ENCODE measurements at places on chromosomes 3 and 15.
A peak's percentile ranks its signal among the peaks of the same experiment; 100 is the strongest.

DNA sequence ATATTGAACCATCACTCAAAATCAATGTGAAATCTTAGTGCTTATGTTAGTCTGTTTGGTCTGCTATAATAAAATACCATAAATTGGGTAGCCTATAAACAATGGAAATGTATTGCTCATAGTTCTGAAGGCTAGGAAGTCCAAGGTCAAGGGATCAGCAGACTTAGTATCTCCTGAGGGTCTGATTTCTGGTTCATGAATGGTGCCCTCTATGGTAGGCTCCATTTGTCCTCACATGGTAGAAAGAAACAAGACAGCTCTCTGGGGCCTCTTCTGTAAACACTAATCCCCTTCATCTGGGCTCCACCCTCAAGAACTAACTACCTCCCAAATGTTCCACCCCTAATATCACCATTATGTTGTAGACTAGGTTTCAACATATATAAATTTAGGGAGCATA lies 15.0 kb upstream of the EOMES start:
- DNase-seq, result no peak

- DNase-seq, result peak; percentile 94
These were observed at the start of gene FSIP1 for GRCh38 chr15:39782441-39783138. TSS of gene FSIP1 (minus strand) at chr15:39782841. CDS start at chr15:39776524, 6,317 bp downstream.

DNA sequence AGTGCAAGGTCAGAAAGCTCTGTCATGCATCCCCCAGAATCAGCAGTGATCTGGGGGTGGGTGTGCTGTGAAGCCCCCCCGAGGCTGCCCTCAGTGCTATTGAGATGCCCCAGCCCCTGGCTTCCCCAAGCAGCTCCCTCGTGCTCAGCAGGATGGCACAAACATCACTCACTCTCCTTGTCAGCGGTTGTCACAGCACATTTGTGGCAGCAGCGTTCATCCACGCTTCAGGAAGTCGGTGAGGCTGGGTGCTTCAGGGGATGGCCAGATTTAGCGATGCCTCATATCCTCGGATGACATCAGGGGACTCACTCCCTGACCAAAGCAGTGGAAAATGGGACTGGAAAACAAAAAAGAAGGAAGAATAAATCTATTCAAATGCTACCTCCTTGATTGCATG lies 54.4 kb upstream of the SLC6A11 start:
- no peak for DNase-seq

DNA sequence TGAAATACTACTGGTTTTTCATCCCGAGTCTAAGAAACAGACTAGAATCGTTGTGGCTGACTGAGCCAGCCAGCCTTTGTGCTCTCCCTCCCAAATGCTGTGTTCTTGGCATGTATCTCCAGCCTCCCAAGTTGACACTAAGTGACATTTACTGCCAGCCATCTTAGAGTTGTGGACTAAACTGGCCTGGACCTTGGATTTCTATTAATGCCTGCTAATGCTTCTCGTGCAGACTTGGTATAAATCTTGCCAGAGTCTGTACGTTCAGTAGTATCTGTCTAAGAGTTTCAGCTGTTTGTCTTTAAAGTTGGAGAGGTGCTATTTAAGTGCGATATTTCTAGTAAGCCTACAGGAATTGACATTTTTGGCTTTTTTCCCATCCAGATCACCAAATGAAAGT lies 166.6 kb upstream of the BHLHE40 start:
- no peak for DNase-seq

DNA sequence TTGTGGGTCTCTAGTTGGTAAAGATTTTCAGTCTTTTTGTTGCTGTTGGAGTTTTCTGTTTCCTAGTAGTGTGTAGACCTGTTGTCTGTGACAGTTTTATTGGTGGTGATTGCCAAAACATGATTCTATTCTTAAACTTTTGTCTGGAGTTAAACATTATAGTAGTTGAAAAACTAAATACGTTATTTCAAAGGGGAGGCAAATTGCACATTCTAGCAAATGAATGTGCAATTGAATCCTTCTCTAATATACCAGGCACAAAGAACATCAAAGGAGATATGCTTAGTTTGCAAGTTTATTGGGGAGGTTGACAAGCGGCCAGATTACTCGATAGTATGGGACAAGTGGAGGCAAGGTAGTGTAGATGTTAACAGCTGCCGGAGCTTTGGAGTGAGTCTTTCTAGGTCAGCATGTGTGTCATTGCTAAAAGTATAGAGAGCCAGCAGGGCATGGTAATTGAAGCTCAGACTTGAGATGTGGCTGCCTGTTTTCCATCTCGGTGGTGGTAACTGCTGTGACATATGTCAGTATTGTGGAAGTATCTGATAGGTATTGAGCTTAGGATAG lies 20.6 kb downstream of the CHD2 start:
- DNase-seq, result no peak

DNA sequence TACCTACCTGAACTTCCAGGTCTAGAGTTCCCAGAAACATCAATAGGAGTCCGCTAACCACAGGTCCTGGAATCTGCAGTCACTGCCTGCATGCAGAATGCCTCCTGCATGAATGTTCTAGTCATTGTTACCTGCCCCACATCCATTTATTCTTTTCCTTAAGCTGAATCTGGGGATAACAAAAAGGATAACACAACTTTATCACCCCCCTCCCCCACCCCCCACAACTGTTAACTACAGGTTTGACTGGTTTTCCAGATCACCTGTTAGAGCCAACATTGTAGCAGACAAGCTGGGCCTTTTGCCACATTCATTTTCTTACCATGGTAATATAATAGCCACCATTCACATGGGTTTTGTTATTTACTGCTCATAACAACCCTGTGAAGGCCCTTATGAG lies 4.6 kb upstream of the CTSH start:
- DNase-seq, result no peak

DNA sequence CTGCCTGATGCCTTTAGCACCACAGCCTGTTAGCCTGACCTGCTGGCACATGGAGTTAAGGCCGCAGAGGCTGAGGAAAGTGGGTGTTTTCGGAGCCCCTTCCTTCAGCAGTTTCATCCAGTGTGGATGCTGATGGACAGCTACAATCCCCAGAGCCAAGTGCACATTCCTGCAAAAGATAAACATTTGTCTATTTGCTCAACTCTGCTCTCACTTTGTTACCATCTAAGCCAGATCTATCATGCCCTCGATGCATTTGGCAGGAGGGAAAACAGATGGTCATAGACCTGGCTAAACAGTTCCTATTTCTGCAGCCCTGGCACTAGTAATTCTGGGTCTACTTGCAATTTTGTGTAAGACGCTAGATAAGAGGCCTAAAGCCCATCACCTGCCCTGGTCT lies 312.9 kb upstream of the RASGRP1 start:
- no peak for DNase-seq

- peak; percentile 92 for DNase-seq
These were observed 36.2 kb upstream of the LDHAL6B start for GRCh38 chr15:59170295-59171066.

DNA sequence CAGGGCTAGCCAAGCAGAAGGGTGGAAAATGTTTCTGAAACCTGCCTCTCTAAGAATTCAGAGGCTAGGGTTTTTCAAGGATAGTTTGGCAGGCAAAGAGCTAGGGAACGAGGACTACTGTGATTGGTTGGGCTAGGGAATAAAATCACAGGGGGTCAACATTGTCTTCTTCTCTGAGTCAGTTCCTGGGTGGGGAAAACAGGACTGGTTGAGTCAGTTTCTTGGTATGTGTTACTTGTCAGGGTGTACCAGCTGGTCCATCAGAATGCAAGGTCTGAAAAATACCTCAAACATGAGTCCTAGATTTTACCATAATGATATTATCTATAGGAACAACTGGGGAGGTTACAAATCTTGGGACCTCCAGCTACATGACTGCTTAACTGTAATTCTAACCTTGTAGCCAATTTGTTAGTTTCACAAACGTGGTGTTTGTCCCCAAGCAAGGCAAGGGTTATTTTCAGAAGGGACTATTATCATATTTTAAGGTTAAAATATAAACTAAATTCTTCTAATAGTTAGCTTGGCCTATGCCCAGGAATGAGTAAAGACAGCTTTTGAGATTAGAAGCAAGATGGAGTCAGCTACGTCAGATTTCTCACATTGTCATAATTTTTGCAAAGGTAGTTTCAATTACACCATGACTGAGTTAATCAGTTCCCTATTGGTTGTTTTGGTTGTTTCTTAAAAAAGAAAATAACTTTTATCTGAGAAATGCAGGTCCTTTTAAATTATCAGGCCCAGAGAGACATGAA lies 231.5 kb downstream of the ALCAM start:
- DNase-seq, result peak; percentile 86

GRCh38 chr3:47440131-47440530 lies 35.6 kb downstream of the SCAP start:
- DNase-seq, result no peak

DNA sequence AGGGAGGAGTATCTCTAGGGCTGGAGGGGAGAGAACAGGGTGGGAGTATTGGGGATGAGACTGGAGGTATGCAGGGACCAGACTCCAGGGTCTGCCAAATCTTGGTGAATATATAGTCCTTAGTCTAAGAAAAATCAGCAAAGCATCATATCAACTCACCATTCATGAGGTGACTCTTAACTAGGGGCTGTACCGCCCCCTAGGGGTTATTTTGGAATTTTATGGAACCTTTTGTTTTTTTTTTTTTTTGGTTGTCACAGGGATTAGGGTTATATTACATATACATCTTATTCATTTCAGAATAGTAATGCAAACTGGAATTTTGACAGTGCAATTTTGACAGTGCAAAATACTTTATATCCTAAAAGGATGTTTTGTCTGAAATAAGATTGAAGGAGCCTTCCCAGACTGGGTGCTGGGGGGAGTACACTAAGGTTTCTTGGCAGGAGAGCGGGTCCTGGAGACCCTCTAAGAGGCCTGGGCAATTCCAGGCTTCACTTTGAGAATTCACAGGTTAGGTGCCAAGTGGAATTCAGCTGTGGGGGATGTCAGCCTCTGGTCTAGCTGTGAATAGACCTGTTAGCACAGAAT lies 7.5 kb downstream of the CMTM7 start:
- no peak for DNase-seq

DNA sequence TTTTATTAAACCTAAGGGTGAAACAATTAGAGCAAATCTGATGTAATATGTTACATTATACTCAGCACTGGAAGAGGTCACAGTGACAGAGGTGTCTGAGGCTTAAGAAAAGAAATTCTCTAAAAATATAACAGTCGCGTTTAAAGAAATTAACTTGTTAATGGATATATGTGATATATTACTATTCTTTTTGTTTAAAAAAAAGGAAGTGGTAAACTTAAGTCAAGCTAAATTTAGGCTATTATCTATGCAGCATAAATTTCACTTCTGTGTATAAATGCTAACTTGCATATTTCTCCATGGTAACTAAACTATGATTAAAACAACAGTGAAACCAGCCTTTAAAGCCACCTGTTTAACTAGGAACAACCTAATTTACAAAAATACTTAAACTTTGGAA lies 191.3 kb downstream of the FOXP1 start:
- DNase-seq, result no peak

GRCh38 chr3:82067420-82067819 lies 306.0 kb upstream of the GBE1 start:
- DNase-seq, result no peak

DNA sequence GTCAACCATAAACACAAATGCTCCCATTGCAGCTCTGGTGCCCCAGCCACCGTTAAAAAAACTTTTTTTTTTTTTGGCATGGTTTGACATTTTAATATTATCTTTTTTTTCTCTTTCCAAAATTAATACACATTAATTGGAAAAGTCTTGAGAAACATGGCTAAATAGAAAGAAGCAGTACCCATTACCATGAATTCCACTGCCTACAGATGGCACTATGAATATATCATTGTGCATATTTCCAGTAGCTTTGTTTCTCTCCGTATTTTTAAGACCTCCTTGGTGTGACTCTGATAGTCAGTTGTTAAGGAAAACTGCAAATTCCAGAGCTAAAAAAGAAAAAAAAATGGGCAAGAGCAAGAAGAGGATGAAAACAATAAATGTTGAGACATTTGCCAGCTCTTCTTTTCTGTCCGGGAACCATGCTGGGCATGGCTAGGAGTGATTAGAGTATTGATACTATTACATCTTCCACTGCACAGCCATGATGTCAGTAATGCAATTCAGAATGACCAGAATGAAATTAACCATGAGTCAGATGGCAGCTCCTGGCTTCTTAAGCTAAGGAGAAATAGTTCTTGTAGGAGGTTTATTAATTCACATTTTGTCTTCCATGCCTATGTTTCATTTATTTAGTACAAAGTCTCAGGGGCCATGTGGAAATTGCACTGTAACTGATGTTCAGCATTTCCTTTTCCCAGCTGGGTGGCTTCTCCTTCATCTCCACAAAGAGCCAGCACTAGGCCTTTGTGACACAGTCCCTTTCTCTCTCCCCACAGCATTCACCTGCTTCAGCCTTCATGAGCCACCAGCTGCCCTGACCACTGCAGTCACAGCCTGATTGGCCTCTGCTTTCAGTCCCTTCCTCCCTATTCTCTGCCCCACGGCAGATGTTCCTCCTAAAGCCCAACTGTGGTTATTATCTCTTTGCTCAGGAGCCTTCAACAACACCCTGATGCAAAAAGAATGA lies 31.8 kb downstream of the SLC7A14 start:
- DNase-seq, result no peak

DNA sequence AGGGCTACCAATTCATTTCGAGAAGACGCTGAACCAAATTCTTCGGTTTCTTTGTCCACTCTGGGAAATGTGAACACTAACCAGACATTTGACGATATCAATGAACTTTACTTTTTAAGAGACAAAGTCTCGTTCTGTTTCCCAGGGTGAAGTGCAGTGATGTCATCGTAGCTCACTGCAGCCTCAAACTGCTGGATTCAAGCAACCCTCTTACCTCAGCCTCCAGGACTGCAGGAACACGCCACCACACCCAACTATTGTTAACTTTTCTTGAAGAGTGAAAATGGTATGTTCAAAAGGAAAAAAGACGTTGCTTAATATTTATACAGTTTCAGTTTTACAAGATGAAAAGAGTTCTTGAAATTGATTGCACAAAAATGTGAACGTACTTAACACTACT lies 30.6 kb downstream of the MB21D2 start:
- no peak for DNase-seq

- DNase-seq, result no peak
These were observed 653 bp upstream of the WDR6 start for GRCh38 chr3:49006408-49007067.

DNA sequence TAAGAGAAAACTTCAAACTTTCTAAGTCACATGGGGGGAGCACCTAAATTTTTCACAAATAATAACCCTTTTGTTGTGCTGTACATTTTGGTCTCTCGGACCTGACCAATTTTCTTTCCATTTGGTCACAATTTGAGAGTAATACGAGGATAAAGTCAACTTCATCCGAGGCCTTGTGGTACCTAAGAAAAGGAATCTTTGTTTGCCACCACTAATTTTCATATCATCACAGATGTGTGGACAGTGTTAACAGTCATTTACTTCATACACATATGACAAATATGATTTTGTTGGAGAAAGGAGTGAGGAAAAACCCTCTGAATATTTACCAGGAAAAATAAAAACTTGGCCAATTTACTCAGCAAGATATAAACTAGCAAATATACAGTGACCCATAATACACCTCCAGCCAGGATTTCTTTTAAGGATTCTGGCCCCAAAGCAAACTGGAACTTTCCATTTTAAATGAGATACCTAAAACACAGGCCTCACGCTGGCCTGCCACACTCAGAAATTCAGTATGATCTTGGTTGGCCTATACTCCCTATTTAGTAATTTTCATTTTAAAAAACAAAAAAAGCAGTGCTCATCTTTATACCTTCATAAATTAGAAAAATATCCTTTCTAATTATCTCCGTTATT lies 40.7 kb downstream of the VGLL4 start:
- DNase-seq, result no peak

- DNase-seq, result no peak
These were observed 9.2 kb downstream of the FAM162A start for GRCh38 chr3:122392868-122393844.
